ENCODE measurements at places on chromosomes 1 and 21.

DNA sequence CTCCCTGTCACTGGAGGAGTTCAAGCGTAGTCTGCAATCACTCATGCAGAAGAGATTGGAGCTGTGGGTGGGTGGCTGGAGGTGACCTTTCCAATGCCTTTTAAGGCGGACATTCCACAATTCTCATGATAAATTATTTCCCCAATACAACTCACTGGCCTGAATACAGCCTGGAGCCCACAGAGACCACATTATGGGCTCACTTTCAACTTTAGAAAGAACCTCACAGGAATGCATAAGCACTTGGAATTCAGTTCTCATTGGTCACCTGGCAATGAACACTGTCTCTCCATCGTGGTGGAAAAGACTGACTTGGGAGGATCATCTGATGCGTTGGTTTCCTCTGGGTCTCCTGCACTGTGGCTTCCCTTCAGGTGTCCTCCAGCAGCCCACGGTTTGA is 151.8 kb upstream of the KCND3 start:
- no peak for DNase-seq

GRCh38 chr21:40496116-40496515 is 350.8 kb downstream of the DSCAM start:
- DNase-seq = no peak

DNA sequence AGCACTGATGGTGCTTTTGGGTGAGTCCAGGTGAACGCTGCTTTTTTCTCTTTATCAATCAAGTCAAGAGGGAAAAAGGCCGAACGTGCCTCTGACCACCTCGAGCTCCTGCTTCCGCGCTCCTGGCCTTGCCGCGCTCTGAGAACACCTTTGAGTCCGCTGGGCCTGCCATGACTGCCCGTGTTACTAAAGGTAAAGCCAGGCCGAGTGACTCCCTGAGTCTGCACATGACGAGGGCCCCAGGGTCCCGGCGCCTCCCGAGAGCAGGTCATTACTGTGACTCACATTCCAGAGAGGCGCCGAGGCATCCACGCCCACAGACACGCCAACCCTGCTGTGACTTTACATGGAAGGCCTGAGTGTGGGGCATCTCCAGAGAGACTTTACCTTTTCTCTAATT is 11.1 kb downstream of the POFUT2 start:
- no peak for DNase-seq

DNA sequence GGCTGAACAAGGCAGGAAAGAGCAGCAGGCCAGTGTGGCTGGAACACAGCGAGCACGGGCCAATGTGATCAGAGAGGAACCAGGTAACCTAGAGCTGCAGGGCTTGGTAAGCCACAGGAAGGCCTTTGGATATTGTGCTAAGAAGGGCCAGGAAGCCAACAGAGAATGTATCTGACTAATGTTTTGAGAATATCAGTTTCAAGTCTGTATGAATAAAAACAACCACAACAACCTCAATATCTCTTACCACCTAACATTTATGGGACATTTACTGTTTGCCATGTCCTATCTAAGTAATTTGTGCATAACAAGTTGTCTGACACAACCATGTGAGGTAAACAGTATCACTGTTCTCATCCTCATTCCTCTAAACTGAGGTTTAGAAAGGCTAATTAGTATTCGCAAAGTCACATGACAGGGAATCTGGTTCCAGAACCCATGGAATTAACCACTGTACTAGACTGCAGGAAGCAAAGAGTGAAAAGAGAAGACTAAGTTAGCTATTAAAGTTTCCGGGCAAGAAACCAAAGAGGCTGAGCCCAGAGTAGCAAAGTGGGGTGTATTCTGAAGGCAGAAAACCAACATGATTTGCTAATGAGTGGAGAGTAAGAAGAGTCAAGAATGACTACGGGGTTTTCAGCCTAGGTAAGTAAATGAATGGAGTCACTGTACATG is 38.9 kb downstream of the SPRTN start:
- DNase-seq = no peak

GRCh38 chr1:212979340-212980122 is 29.2 kb downstream of the VASH2 start:
- DNase-seq = no peak

DNA sequence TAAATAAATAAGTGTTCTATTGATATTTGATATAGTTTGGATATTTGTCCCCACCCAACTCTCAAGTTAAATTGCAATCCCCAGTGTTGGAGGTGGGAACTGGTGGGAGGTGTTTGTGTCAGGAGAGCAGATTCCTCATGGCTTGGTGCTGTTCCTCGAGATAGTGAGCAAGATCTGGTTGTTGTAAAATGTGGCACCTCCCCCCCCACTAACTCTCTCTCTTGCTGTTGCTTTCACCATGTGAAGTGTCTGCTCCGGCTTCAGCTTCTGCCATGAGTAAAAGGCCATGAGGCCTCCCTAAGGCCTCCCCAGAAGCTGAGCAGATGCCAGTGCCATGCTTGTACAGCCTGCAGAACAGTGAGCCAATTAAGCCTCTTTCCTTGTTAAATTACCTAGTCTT is 20.8 kb downstream of the FRRS1 start:
- DNase-seq = no peak

GRCh38 chr1:96845464-96845863 is 123.9 kb downstream of the PTBP2 start:
- no peak for DNase-seq

- no peak for DNase-seq
Observed at GRCh38 chr21:30233228-30234020, 17.5 kb upstream of the CLDN8 start.

- no peak for DNase-seq
Observed at GRCh38 chr1:11701551-11701961, 10.0 kb downstream of the DRAXIN start.

DNA sequence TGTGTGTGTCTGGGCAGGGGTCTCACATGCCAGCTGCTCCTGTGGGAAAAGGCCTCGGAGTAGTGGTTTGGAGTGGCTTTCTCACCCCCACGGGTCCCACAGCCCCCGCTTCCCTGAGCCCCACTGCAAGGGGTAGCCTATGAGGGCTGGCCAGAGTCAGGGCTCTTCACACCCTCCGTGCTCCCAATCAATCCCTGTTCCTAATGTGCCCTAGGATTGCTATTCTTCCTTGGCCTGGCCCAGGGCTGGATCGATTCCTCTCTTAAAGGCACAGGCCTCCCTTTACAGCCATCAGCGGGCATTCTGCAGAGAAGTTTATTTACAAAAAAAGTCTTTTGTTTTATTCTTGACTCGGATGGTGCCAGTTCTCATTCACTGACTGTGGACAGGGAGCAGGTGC is 19.3 kb upstream of the ACTL8 start:
- no peak for DNase-seq

GRCh38 chr1:165773324-165773965 is 4.8 kb upstream of the TMCO1 start:
- DNase-seq = no peak

DNA sequence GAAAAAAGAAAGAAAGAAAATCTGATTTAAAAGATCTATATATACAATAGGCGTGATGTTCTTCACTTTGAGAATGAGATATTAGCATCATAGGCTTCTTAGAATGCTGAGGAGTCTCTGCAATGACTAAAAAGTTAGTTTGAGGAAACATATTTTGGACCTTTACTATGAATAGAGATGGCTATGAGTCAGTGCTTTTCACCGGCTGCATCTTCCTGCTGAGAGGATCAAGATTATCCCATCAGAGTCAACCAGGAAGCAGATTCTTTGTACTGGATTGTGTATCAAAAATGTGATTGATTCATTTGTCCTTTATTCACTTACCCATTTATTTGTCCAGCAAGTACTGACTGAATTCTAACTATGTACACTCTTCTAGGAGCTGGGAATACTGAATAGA is 144.2 kb downstream of the KCNK2 start:
- no peak for DNase-seq

DNA sequence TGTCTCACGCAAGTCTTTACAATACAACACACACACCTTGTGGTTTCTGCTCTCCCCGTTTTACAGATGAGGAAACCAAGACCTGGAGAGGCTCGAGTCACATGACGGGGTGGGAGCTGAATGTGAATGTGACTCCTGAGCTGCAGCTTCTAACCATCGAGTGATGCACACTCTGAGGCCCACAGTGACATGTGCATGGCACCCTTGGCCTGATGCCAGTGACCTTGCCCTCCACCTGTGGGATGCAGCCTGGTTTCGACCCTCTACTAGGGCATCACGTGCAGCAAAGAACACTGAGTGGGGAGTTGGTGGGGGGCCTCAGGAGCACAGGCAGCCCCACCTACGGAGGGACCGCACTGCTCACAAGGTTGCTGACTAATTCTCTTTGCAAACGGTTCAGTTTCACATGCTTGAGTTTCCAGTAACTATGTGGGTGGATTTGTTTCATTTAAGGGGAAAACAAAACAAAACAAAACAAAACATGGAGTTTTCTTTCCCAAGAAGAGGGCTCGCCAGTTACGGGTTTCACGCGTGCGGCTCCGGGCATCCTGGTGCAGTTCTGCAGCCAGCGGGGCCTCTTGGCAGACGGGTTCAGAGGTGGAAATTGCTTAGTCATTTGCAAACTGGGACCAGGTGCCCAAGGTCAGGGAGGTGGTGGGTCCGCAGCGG is 22.9 kb downstream of the SPSB1 start:
- DNase-seq = no peak

- DNase-seq = no peak
Observed at GRCh38 chr1:4481451-4481850, 173.0 kb upstream of the AJAP1 start.

DNA sequence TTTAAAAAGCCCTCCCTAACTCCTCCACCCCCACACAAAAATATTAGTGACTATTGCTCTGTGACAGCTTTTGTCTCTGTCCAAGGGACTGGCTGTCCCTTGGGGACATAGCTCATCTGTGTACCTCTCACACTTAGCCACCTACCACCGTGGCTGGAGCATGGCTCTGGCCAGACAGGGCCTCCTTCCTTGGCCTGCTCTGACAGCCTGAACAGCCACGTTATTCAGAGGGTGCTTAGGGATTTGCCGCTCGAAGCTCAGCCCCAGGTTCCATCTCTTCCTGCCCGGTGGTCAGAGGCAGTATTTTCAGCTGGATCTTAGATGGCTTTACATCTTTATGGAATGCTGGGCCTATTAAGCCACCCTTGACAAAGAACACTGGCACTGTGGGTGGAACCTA is 6.1 kb upstream of the CELSR2 start:
- no peak for DNase-seq

DNA sequence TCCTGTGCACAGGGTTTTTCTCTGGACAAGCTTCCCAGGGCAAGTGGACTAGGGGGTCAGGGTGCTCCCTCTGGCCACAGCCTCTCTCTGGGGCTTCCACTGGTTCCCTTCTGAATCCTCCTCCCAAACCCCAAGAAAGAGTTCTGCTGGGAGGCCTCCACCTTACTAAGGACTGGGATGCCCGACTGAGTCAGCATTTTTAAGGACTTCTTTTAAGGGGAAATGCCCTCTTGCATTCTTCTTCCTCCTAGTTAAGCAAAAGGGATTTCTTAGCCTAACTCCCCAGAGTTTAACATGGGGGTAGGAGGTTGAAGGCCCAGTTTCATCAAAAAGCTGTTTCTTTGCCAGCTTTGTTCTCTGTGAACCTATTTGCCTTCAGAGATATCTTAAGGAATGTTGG is 99.7 kb upstream of the KRTAP19-8 start:
- no peak for DNase-seq

DNA sequence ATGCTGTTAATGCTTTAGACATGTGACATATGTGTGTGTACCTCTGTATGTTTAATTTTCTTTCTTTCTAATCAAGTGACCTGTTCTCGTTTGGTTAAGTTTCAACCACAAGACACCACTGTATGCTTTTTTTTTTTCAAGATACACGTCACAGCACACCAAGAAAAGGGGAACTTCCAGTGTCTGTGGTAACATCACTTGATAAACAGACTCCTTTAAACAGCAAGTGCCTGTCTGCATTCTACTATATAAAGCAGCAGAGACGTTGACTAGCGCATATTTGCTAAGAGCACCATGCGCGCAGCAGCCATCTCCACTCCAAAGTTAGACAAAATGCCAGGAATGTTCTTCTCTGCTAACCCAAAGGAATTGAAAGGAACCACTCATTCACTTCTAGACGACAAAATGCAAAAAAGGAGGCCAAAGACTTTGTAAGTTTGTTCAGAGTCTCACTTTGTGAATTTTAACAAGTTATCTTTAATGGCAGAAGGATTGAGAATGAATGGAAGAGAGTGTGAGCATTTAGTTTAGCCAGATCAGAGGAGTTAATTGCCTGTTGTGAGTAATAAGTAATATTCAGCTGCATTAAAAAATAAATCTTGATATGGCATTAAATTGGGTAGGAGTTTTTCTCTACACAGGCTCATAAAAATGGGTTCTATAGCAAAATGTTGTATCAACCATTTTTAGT is at the start of gene RGS1:
TSS of gene RGS1 (plus strand) at position 275 of the 691 bp plus-strand sequence. CDS start at position 295, 20 bp downstream.
- DNase-seq = no peak

DNA sequence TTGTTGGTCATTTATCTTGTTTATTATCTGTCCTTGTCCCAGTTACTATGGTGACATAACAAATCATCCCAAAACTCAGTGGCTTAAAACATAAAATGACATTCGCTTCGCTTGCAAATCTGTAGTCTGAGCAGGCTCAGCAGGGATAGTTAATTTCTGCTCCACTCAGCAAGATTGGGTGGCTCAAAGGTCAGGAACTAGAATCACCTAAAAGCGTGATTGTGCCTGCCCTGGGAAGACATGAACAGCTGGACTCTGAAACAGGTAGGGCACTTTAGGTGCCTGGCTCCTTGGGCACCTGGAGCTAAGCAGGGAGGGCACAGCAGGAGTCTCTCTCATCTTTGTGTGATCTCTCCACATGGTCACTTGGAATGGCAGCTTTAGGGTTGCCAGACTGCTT is 14.7 kb upstream of the TRAF3IP3 start:
- no peak for DNase-seq

GRCh38 chr21:37253991-37254390 is 13.1 kb downstream of the VPS26C start:
- DNase-seq = no peak

GRCh38 chr1:227190321-227190720 is 128.0 kb downstream of the CDC42BPA start:
- no peak for DNase-seq

DNA sequence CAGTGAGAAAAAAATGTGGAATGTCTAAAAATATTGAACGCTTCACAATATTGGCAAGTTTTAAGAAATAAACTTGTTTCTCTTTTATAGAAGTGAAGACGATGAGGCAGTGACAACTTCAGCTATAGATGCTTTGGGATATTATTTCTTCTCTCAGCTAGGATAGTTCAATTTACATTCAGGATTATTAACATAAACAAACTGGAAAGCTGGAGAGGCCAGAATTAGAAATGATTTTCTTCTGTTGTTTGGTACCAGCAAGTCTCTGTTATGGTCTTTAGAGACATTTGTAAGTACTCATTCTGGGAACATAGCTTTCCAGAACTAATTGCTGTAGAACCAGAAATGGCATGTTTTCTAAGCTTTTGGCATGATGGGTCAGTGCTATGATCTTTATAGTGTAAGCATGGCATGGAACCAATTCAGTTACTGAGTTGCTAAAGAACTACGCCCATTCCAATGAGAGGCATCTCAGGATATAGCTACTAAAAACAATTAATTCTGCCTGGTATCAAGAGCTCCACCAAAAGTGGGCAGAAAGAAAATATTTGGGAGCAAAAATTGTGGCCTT is 599.5 kb upstream of the B3GALT2 start:
- DNase-seq = no peak

- no peak for DNase-seq
Observed at GRCh38 chr21:20882462-20883407, 115.5 kb upstream of the NCAM2 start.

GRCh38 chr1:159748370-159748769 is 32.4 kb upstream of the DUSP23 start:
- DNase-seq = no peak

GRCh38 chr1:16321176-16321867 is 31.0 kb downstream of the FBXO42 start:
- DNase-seq = no peak
